Fibroblast of the conjunctiva (primary cell): ENCODE measurements at places on chromosomes 2 and 18.
A peak's percentile ranks its signal among the peaks of the same experiment; 100 is the strongest.

DNA sequence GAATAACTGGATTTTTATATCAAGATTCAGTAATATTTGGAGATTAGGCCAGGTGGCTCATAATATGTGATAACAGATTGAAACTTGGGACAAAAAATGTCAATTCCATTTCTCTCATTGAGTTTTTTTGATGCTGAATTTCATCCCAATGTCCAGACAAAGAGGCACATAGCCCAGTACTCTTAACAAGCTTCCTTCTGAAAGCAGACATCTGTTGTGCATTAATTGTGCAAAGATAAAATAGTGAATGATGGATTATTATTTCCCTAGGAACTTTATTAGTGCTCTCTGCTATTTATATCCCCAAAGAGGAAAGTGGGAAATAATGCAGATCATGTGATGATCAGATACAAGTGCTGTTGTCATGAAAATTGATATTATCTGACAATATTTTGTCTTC lies 234.1 kb downstream of the CCDC102B start:
- no peak for DNase-seq

DNA sequence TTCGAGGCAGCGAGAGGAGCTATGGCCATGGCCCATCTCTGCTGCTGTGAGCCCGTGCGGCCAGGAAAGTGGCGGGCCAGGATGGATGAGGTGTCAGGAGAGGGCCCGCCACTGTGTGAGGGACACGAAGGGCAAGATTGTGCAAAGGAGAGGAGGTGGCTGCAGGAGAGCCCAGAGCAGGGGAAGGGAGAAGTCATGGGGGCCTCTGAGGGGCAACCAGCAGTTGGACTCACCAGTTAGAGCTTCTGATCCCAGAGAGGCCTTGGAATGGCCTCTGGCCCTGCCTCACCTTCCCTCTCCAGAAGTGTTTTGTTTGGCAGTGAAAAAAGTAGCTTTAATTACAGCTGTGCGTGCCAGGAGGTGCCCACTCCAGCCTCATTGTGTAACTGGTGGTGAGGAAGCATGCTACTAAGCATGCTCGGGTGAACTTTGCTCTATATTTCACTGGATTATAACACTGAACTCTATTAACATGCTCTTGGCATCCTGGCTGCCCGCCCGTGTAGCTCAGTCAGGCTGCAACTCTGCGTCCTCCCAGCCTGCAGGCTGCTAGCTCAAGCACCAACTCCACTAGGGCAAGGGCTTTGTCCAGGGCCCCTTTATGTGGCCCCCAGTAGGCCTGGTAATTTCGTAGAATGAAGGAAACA lies 34.2 kb downstream of the IMPA2 start:
- DNase-seq = peak; percentile 57

DNA sequence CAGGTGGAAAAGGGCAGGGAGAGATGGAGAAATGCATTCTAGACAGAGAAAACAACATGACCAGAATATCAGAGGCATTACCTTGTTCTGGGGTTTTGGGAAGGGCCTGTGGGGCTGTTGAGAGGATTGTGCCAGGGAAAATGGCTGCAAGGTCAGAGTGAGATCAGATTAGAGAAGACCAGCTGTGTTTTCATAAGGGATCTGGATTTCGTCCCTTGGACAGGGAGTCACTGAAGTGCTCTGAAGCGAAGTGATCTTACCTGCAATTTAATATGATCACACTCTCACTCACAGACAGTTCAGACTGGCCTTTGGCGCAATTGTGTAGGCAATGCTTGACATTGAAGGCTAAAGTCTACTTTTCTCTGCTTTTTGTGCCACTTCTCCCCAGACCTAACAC lies 20.3 kb upstream of the REG3G start:
- no peak for DNase-seq

DNA sequence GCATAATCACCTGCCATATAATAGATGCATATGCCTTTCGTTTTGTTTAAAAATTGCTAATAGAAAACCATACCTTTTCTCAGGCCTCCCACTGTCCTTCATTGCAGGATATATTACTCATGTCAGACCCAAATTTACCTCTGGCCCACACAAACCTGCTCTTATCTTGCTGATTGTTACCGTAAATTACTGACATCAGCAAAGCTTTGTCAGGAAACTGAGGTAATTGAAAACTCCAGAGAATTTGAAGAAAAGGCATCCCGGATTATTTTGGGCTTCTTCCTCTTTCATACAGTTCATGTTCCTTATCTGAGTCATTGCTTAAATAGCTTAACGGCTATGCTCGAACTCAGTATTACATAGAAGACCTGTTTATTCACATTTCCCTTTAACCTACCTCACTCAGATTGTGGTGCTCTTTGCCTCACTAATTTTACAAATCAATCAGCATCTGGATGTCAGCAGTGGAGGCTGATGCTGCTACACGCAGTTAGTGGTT lies 145.7 kb downstream of the ZEB2 start:
- no peak for DNase-seq

DNA sequence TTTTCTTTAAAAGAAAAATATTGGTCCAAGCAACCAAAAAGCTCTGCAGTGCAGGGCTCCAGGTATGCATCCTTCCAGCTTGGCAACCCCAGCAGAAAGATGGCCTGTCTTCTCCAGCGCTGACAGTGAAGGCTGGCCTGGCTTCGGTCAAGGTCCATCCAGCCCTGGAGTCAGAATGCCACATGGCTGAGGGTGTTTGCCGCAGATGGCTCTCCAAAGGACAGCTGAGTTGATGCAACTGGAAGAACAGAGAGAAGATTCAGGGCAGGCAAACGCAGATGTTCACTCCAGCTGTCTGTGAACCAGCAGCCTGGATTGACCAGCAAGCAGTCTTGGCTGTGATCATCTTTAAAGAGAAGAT lies 51.4 kb downstream of the MARCO start:
- no peak for DNase-seq

DNA sequence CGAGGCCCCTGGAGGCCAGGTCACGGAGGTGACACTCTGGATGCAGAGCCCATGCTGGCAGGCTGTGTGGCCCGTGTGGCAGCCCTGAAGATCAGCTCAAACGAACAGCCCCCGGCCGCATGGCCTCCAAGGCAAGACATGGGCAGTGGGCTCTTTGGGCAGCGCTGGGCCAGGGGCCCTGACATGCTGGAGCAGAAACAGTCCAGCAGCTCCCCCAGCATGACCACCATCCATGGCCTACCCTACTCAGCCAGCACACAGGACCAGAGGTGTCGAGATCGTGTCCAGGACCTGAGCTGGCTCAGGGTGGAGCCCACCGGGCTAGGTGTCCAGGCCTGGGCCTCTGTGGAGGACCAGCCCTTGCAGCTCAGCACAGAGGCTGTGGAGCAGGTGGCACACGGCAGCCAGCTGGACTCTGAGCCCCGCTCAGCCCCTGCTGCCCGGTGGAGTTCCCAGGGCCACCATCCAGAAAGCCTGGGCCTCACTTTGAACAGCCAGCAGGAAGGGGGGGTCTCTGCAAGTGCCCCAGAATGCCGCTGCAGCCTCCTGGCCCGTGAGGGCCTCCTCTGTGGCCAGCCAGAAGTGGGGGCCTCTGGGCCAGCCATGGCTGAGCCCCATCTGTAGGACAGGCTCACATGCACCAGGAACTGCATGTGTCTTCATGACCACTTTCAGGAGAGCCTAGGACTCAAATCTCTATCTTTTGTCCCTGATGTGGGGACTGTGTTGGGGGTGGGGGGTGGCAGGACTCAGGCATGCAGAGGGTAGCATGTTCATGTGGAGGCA lies 8.9 kb downstream of the AMER3 start:
- no peak for DNase-seq

DNA sequence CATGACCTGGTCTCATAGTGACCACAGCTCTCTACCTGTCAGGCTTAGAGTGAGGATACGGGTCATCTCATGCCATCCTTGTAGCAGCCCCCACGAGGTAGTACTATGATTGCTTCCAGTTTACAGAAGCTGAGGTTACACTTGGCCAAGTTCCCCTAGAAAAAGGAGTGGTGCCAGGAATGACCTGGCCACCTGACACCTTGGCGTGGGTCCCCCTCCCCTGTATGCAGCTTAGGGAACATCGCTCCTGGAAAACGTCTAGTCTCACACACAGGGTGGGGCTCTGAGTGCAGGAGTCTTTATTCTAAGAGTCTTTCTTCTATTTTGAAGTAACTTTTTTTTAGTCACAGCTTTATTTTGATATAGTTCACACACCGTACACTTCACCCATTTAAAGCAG lies 14.8 kb downstream of the NPPC start:
- no peak for DNase-seq

DNA sequence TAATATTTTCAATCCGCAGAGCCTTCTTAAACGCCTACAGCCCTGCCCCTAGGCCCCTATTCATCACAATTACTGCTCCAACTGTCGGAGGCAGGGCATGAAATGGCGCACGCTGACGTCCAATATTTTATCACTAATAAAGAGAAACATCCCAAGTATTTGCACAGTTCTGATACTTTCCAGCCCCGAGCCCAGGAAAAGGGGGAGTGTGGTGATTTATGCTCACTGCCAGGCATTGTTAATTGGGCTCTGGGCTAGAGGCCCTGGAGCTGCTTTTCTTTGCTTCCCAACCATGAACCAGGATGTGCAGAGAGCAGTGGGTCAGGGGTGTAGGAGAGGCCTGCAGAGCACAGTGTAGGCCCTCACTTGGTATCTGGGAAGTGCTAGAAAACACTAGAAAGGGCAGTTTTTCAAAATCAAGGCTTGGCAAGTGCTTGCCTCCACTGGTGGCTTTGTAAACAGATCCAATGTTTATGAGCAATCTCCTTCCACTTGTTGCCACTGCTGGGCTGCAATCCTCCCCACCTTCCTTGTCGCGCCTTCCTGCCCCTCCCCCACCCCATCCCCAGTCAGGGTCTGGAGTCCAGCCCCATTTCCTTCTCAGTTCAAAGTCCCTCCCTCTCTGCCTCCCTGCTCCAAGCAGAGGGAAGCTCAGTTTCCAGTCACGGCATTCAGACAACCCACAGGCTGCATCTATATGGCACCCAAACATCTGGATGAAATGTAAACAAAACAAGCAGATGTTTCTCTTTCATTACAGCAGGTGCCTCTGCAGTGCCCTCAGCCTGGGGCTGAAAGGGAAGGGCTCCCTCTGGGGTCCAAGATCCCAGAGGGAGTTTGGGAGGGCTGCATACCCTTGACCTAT lies 83.9 kb upstream of the PKDCC start:
- peak; percentile 28 for DNase-seq

DNA sequence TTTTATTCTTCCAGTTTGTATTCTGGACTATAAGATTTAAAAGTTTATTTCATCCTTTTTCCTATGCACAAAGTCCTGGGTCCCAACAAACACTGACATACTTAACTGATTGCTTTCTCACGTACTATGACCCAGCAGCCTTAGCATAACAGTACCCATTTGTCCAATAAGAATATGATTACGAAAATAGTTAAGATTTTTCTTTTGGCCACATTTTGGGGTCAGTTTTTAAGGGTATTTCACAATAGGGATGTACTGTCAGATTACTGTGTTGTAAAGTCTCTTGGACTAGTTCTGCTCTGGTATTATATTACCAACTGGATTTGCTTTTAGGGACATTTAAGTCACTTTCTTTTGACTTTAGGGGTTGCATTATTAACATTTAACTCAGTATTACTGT lies 46.1 kb downstream of the TTC39C start:
- peak; percentile 28 for DNase-seq
